ENCODE measurements at places on chromosomes 1 and 21.

- DNase-seq, result no peak
Measured at GRCh38 chr1:222583079-222583478, 6.7 kb downstream of the TAF1A start.

GRCh38 chr1:66415866-66416265 is 118.1 kb upstream of the SGIP1 start:
- DNase-seq, result no peak

DNA sequence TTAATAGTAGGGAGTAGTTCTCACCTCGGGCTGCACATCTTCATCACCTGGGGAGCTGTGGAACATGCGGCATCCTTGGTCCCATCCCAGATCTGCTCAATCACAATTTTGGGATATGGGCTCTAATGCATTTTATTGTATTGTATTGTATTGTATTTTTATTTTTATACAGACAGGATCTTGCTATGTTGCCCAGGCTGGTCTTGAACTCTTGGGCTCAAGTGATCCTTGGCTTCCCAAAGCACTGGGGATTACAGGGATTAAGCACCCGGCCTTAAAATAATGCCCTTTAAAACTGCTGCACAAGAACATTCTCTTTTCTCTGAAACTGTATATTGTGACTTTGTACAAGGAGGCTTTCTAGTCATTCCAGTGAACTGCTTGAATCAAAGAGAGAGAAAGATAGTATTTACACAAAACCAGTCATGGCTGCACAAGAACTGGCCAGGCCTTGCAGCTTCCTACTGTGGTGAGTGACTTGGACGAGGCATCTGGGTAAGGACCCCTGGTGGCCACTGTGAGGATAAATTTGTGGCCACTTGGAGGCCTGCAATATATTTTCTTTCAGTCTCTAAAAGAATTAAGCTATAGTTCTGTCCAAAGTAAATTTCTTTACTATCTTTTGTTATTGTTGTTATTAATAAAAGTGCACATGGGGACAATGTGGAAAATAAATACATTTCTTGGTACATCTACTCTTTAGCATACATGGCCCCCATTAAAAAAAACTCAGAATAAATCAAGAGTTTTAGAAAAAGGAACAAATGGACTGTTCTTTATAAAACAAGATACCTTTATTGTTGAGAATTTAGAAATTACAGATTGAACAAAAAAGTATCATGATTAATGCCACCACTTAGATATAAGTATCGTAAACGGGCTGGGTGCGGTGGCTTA is 48.0 kb downstream of the TBCE start:
- no peak for DNase-seq

DNA sequence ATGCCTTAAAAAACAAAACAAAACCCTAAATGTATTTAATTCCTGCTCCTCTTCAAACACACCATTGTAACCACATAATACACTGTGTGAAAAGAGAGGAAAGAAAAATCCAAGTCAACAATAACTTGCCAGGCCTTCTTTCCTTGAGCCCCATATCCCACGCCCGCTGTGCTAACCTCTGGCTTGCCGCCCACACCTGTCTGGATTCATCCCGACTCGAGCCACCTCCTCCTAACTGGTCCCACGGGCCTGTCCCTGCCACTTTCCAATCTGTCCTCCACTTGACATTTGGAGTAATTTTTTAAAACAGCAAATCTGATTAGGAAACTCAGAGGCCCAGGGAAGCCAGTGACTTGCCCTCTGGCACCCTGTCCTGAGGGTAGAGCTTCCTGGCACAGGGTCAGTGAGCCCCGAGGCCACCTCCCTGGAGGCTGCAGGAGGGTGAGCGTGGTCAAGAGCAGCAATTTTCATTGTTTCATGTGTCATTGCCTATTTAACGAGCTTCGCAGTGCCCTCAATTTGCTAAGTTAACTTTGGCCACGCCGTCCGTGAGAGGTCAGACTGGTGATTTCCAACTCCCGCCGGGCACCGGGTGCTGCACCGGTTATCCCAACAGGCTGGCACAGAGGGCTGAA is 54.1 kb downstream of the B3GALT5 start:
- no peak for DNase-seq

- no peak for DNase-seq
Measured at GRCh38 chr1:36321119-36321951, 2.1 kb downstream of the EVA1B start.

GRCh38 chr1:232883992-232884661 is 66.3 kb upstream of the NTPCR start:
- no peak for DNase-seq

DNA sequence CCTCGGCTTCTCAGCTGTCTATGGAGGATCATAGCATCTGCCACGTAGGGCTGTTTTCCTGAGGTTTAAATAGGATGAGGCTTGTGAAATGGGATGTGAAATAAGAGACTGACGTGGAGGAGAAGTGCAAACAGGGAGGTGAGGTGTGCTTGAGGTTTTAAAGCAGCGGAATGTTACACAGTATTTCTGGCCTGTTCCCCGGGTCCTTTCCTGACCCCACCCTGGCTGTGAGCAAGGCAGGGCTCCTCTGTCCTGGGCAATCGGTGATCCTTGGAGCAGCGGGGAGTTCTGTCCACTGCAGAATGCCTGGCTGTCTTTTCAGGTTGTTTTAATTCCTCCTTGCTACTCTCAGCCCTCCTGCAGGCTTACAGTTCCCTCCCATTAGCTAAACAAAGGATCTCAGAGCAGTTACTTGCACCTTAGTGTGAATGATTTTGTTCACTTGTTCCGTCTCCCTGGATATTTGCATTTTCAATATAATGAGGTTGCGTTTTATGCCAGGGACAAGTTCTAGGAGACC is 38.6 kb downstream of the LHX4 start:
- no peak for DNase-seq
